ENCODE measurements at places on chromosomes 3 and 15.

DNA sequence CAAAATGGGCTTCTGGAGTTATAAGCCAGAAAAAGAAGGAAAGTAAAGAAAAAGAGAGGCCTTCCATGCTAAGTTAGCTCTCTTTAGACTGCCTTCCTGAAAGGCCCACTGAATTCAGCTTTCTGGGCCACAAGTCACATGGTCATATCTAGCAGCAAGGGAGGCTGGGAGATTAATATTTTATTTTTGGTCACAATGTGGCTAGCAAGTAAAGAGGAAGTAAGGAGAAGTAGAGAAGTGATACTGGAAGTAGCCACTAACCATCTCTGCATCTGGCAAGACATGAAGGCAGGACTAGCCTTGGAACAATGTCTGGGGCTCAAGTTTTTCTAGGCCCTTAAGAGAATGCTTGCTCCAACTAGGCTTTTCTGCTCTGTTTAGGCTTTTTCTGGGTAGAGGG is 81.8 kb upstream of the UBE2E1 start:
- no peak for DNase-seq

- no peak for DNase-seq
Observed at GRCh38 chr15:33515121-33515520, 204.4 kb downstream of the RYR3 start.

DNA sequence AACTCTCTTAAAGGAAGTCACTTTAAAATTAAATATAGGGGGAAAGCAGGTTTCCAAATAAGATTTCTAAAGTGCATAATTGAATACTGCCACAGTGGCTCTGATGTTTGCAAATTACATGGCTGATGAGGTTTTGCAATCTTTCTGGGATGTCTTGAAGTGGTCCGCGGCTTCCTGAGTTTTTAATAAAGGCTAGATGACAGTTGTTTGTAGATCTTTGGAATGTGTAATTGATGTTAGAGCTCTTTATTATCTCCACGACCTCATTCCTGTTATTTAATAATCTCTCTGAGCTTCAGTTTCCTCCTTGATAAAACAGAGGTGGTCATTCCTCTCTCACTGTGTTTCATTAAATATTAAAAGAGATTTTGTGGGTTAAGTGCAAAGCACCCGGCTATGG is 27.0 kb upstream of the CEMIP start:
- DNase-seq, result no peak

- DNase-seq, result no peak
Observed at GRCh38 chr3:101074518-101074917, 81.3 kb upstream of the ABI3BP start.

- no peak for DNase-seq
Observed at GRCh38 chr3:197580253-197580691, 24.5 kb upstream of the BDH1 start.

GRCh38 chr3:12353796-12354525 is 65.1 kb downstream of the PPARG start:
- peak; percentile 8 for DNase-seq

DNA sequence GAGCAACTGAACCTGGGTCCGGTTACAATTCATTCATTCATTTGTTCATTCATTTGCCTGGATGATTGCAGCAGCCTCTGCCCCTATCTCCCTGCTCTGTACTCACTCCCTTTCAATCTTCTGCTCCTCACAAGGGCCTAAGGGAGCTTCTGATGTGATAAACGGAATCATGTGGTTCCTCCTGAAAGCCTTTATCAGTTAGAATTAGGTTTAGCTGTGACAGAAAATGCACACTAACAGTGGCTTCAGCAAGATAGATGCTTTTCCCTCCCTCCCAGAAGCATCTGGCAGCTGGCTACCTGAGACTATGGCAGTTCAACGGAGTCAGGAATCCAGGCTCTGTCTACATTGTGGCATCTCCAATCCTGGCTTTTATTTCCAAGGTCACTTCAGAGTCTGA is 196.0 kb downstream of the ADAMTS9 start:
- DNase-seq, result no peak

DNA sequence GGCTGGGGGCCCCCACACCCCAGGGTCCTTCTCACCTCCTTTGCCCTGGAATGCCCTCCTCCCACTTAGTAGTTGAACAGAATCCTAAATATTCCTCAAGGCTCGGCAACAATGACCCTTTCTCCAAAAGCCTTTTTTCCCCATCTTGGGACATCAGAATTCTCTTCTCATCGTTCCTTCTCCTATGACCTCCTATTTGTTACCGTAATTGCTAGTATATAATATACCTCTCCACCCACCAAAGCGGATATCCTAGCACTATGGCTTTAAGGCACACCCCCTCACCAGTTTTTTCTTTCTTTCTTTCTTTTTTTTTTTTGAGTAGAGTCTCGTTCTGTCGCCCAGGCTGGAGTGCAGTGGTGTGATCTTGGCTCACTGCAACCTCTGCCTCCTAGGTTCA is 16.8 kb downstream of the HDAC11 start:
- DNase-seq, result no peak

DNA sequence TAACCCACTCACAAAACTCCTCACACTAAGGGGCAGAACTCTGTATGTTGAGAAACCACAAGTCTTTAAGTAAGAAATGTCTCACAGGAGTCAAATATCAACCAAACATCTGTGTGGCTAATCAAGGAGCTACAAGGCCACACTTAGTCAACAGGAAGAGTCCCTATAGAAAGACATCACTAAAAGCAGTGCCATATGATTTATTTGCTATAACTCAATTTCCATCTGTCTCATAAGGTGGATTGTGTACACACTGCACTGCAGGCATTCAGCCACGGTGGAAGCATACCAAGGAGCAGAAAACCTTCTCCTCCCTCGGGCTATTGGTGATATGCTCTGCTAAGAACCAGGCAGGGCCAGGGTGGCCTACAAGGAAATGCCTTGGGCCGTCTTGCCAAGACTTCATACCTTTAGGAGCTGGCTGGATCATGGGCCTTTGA is 197.6 kb upstream of the CFAP20DC start:
- DNase-seq, result no peak

DNA sequence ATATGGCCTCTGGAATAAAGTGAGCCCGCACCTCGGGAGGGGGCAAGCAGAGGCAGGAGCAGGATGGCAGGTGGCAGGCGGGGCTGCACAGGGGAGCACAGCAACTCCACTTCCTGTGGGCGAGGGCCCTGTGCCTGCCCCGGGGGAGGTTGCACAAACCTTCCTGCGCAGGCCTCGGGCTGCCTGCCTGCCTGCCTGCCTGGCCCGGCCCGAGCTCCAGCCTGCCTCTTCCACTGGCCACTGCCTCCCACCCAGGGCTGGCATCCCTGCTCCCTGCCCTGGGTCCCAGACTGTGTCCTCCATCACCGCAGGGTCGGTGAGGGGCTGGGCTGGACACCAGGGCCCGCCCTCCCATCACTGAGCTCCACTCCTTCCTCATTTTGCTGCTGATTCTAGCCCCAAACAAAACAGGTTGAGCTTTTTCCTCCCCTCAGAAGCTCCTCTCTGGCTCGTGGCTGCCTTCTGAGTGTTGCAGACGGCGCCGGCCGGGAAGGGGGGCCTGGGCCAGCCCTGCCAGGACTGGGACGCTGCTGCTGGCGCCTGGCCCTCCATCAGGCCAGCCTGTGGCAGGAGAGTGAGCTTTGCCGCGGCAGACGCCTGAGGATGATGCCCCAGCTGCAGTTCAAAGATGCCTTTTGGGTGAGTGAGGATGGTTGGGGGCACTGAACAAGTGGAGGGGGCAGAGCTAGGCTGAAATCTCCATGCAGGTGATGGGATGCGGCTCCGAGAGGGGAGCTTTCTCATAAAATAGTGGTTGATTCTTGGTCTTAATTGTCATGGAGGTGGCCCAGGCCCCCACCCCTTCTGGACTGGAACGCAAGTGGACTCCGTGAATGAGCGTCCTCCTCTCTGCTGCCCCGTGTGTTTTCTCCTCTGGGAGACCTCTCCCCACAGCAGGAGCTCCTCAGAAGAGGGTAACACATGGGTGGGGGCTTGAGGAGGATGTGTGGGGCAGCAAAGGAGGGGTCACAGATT is at the start of gene PSTPIP1:
Gene PSTPIP1 (plus strand): TSS at position 156 of the 975 bp plus-strand sequence. CDS start 448 bp downstream, at position 604.
- DNase-seq, result no peak

DNA sequence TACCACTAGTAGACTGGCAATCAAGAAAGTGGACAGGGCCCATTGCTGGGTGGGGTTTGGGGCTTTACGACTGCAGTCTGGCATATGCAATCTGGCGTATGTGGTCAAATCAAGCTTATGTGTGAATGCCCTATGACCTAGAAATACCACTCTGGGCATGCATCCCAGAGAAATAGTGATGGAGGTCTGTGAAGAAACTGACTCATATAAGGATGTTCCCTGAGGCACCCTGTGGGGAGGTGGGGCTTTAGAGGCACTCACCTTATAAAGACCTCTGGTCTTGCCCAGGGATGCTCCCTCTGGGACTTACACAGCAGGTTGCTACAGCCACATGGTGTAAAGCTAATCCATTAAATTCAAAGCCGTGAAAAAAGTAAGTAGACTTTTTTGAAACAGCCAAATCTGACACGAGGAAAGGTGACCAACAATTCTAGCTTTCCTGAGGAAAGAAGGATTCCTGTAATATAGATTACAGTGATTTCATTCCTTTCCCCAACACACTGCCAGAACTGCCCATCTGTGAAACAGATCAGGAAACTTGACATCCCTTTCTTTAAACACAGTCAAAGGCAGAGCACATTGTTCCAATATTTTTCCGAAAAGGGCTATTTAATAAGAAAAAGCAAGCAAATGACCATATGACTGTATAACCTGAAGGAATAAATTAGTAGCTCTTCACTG is 13.6 kb downstream of the RARRES1 start:
- peak; percentile 88 for DNase-seq

GRCh38 chr3:52397676-52398399 is 47.1 kb downstream of the SEMA3G start:
- DNase-seq, result no peak

DNA sequence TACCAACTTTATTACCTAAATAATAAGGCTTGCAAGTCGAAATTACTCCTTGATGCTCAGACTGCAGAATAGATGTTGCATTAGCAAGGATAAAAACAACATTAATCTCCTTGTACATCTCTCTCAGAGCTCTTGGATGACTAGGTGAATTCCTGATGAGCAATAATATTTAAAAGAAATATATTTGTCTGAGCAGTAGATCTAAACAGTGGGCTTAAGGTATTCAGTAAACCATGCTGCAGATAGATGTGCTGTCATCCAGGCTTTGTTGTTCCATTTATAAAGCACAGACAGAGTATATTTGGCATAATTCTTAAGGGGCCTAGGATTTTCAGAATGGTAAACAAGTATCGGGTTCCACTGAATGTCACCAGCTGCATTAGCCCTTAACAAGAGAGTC is 257.1 kb downstream of the TUSC7 start:
- DNase-seq, result no peak

DNA sequence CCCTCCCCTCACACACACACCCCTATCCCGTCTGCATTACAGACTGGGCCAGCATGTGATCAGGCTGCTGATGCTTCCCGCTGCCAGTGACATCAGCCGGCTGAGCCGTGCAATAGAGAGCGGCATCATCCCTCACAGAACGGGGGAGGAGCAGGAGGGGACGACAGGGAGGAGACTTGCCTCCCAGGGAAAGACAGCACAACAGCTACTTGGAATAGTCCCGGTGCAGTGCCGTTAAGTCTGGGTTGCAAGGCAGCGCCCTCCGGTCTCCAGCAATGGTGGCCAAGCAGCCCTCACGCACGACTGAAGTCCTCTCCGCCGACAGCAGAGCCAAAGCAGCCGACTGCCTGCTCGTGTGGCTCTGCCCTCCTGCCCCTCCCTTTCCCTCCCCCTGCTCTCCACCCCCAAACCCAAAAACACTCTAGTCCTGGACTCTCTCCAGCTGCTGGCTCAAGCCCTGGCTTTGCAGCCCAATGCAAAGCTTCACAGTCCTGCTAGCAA is 31.5 kb upstream of the RPS17 start:
- DNase-seq, result peak; percentile 59

DNA sequence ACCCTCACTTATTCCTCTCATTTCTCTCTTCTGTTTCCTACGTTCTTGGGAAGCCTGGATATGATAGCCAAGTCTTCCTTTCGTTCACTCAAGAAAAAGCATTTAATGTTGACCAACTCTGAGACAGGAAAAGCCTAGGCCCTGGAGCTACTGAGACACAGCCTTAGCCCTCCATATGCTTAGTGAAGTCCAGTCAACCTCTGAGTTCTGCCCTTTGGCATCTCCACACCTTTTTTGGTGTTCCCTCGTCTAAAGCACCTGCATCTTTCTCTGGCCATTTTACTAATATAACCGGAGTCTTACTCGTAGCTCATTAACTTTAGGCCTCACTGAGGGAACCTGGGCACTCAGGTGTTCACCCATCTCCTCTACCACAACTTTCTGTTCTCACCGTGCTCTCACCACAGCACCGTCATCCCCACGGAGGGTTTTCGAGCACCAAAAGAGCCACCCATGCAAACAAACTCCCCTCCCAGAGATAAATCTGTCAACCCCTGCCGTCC is 632 bp downstream of the MTHFS start:
- no peak for DNase-seq

GRCh38 chr3:110625201-110625747 is 446.3 kb upstream of the NECTIN3 start:
- DNase-seq, result no peak

DNA sequence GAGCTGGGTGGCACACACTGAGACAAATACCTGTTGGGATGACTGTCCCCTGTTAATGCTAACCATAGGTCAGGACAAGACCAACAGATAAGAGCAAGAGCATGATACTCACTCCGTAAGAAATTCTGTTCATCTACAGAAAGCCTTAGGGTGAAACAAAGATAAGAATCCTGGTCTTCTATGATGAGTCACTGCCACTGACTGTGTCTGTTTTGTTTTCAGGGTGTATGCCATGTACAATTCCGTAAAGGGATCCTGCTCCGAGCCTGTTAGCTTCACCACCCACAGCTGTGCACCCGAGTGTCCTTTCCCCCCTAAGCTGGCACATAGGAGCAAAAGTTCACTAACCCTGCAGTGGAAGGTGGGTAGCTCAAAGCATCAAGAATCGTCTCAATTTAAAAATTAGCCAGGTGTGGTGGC is 141.1 kb downstream of the GHSR start:
- DNase-seq, result no peak

GRCh38 chr3:31639828-31640227 is 107.1 kb downstream of the STT3B start:
- DNase-seq, result no peak

- no peak for DNase-seq
Observed at GRCh38 chr3:26712211-26713026, 89.8 kb downstream of the LRRC3B start.

DNA sequence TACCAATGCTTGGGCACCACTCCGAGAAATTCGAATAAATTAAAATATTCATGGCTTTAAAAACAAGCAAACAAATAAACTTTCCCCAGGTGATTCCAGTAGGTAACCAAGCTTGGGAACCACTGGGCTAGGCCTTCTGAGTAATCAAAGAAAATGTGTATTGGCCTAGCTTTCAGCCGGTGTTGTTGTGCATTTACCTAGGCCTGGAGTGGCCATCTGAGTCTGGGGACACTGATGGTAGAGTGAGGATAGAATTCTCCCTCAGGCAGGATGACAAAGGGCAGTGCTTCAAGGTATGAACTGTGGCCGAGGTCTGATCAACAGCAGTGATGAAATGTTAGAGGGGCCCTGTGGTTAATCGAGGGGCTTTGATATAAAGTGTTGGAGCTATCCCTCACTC is 440.5 kb downstream of the EPHB1 start:
- DNase-seq, result no peak

DNA sequence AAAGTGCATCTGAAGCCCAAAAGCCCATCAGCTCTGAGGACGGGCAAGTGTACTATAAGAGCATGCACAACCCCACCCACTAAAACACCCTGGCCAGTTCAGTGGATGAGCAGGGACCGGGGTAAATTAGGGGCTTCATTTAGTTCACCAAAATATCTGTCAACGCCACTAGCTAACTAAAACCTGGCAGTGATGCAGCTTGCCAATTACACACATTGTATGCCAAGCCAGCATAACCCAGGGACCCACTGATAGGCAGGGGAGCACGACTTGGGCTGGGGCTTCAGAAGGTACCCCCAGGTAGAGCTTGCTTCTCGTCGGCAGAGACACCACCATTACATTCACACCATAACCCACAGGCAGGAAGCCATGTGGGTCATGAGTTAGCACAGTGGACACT is 47.0 kb downstream of the PTPN23 start:
- DNase-seq, result no peak
